ENCODE measurements at places on chromosomes 4 and X.

GRCh38 chrX:129665916-129666644 is 11.3 kb upstream of the APLN start:
- DNase-seq: no peak

GRCh38 chr4:5734853-5735252 is 23.9 kb downstream of the EVC start:
- DNase-seq: no peak

DNA sequence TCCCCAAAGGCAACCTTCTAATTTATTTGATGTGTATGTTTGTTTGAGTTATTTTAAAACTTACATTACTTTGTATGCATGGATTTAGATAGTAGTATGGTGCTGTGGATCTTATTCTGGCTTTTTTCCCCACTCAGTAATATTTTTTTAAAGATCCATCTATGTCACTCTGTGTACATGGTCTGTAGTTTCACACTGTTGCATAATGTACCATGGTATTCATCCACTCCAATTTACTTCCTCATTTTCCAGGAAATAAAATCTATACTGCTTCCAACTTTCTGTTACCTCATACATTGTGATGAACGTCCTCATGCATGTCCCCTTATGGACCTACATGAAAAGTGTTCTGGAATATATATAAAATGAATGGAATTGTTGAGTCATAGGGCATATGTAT is 17.6 kb downstream of the ARMCX2 start:
- no peak for DNase-seq

DNA sequence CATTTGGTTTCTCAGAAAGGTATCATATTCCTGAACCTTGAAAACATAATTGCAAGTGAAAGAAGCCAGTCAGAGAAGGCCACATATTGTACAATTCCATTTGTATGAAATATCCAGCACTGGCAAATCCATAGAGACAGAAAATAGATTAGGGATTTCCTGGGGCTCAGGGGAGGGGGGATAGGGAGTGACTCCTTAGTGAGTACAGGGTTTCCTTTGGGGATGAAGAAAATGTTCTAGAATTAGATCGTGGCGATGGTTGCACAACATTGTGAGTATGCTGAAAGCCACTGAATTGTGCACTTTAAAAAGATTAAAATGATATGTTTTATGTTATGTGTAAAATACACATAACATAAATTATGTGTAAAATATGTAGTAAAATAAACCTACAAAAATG is 10.3 kb downstream of the XPNPEP2 start:
- DNase-seq: no peak

GRCh38 chr4:7903791-7904516 is 35.7 kb downstream of the AFAP1 start:
- no peak for DNase-seq

GRCh38 chr4:55297346-55297745 is 48.7 kb upstream of the SRD5A3 start:
- DNase-seq: no peak

DNA sequence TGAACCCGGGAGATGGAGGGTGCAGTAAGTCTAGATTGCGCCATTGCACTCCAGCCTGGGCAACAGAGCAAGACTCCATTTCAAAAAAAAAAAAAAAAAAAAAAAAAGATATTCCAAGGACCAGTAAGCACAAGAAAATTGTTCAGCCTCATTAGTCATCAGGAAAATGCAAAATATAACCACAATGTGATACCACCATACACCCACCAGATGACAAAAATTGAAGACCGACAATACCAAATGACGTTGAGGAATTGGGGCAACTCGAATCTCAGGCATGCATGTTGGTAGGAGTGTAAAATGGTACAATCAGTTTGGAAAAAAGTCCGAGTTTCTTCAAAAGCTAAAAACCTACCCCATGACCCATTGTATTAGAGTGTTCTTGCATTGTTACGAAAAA is 130.2 kb upstream of the FAM9B start:
- DNase-seq: no peak

GRCh38 chr4:104302731-104303130 is 192.0 kb downstream of the CXXC4 start:
- DNase-seq: no peak

DNA sequence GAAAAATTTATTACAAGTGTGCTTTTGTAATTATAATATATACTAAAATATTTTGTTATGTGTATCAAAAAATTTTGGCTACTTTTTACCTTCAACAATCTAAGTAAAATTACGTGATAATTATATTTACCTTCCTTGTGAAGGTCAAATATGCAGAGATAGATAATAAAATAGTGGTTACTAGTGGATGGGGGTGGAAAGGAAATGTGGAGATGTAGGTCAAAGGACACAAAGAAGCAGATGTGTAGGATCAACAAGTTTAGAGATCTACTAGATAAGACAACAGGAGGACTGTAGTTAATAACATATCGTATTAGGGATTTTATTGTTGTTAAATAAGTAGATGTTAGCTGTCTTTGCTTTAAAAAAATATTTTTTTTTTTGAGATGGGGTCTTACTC is 21.3 kb downstream of the HERC5 start:
- no peak for DNase-seq

- no peak for DNase-seq
These were observed 356.2 kb downstream of the GRIA2 start for GRCh38 chr4:157576671-157577217.

DNA sequence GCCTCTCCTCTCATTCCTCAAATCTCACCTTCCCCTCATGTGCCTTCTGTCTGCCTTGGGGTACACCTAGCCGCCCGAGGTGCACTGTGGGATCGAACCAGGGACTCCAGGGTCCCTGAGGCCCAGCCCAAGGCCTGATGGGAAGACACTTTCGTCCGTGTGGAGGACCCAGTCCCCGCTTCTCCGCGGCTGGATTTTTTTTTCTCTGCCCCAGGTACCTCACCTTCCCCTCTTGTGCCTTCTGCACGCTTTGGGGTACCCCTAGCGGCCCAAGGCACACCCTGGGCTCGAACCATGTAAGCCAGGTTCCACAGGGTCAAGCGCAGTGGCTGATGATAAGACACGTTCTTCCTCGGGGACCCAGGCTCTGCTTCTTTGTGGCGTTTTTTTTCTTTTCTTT is 530.7 kb downstream of the CWH43 start:
- DNase-seq: no peak

DNA sequence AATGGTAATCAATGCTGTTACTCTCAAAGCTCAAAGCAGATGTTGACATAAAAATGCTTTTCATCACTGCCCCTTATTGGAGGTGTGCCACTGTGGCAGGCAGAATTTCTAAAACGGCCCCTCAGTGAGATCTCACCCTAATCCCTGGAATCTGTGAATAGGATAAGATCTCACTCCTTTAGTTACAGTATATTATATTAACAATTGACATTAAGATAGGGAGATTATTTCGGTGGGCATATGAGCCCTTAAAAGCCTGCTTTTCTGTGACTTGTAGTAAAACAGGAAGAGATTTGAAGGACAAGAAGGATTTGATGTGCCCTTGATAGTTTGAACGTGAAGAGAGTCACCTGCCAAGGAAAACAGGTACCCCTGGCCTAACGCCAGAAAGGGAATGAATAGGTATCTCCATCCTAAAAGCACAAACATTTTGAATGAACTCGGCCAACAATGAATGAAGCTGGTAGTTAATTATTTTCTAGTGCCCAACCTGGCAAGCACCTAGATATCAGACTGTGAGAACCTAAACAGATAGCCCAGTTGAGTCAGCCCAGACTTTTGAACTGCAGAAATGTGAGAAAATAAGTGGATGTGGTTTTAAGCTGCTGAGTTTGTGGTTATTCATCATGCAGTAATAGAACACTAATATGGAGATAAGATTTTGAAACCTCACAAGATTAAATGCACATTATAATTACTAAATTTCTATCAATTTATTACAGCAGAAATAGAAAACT is 881.6 kb downstream of the PCDH18 start:
- DNase-seq: no peak
